ENCODE measurements at places on chromosomes 12 and 14.

- no peak for DNase-seq
These were observed 127.6 kb downstream of the SLC38A6 start for GRCh38 chr14:61108496-61109141.

- no peak for DNase-seq
These were observed 8.7 kb downstream of the MYRFL start for GRCh38 chr12:69833696-69834095.

DNA sequence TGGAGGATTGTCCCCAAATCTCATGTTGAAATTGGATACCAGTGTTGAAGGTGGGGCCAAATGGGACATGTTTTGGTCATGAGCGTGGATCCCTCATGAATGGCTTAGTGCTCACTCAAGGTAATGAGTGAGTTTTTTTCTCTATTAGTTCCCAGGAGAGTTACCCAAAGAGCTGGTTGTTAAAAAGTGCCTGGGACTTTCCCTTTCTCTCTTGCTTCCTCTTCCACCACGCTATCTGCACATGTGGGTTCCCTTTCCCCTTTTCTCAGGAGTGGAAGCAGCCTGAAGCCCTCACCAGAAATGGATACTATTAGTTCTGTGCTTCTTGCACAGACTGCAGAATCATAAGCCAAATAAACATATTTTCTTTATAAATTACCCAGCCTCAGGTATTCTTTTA lies 465.4 kb downstream of the FSCB start:
- DNase-seq = no peak

DNA sequence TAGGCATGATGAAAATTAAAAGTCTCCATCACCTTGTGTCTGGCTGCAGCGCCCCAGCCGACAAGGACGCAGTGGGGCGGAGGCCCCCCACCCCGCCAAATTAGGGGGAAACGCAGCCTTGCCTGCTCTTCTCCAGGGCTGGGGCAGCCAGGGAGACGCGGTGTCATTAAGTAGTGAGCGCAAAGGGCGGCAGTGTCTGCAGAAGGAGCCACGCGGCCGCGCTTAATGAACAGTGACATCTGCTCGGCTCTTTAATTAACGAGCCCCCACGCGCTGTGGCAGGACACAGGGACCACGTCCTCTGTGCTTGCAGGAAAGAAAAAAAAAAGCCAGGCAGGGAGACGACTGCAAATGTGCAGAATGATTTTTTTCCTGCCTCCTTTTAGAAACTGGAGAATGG lies 93.4 kb upstream of the NCOR2 start:
- DNase-seq = peak; percentile 74

DNA sequence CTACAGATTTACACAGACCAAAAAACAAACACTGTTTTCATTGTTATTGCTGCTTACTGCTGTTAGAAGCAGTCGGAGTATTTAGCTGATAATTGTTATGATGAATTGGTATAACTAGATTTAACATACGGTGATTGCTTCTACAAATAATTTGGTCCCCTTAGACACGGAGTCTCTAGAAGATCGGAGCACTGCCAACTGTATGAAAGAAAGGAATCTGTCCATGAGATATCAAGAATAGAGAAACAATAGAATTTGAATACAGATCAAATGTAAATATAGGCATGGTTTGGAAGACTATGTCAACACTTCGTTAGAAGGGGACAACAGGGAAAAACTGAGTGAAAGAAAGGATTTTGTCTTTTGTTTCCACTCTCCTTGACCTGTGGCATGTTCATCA lies 110.9 kb downstream of the PPP2R5E start:
- DNase-seq = peak; percentile 8

DNA sequence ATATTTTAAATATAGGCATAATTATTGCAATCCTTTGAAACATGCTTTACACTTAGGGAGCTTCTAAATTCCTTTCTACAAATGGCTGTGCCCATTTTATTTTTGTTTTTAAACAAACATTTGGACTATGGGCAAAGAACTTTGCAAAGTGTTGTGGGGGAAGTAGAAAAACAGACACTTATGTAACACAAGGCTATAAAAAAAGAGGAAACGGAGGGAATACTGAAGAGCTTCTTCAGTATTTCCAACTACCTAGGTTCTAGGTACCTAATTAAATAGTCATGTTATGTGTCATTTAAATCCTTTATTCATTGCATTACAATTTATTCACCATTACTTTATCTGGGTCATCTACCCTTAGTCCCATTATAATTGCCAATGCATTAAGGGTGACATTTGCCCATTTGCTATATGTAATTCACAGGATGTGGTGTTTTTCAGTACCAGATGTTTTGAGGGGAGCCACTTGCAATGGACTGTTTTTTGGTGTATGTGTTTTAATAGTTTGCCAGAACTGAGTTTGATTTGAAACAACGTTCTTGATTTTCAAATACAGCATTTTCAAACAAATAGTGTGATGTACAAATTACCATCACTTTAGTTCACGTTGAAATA lies 1.5 kb upstream of the MSRB3 start:
- no peak for DNase-seq

- DNase-seq = peak; percentile 63
These were observed 29.2 kb downstream of the ATF7 start for GRCh38 chr12:53596920-53597363.

GRCh38 chr14:76097547-76097946 lies 54.2 kb upstream of the GPATCH2L start:
- DNase-seq = no peak

- no peak for DNase-seq
These were observed 436.7 kb downstream of the DAD1 start for GRCh38 chr14:22152161-22152870.

GRCh38 chr12:3252450-3252891 lies 175.3 kb downstream of the TSPAN9 start:
- DNase-seq = peak; percentile 97

DNA sequence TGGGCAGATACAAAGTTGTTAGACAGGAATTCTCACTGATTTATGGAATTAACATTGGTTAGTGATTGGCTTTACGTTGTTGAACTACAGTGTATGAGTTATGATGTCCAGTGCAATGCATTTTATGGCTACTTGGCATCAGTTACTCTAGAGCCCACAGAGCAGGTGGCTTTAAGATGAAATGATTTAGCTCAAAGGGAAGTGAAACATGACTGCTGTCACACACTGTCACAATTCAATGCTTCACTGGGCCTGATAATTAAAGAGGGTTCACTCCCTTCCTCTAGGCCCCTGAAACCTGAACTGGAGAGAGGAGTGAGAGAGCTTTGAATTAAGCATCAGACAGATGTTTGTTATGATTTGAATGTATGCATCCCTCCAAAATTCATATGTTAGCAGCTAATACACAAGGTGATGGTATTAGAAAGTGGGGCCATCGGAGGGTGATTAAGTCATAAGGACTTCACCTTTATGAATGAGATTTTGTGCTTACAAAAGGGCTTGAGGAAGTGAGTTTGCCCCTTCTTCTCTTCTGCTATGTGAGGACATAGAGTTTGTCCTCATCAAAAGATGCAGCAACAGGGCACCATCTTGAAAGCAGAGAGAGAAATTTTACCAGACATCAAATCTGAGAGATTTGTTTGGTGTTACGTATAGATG lies 175.8 kb upstream of the GRIN2B start:
- no peak for DNase-seq

GRCh38 chr12:85358715-85359114 lies 78.7 kb downstream of the ALX1 start:
- no peak for DNase-seq

- no peak for DNase-seq
These were observed 17.2 kb downstream of the RILPL1 start for GRCh38 chr12:123516216-123516780.

GRCh38 chr12:122182887-122183587 lies at the start of gene LRRC43:
LRRC43 (plus strand) TSS chr12:122183123; CDS start chr12:122183145, 22 bp downstream.
- peak; percentile 21 for DNase-seq

DNA sequence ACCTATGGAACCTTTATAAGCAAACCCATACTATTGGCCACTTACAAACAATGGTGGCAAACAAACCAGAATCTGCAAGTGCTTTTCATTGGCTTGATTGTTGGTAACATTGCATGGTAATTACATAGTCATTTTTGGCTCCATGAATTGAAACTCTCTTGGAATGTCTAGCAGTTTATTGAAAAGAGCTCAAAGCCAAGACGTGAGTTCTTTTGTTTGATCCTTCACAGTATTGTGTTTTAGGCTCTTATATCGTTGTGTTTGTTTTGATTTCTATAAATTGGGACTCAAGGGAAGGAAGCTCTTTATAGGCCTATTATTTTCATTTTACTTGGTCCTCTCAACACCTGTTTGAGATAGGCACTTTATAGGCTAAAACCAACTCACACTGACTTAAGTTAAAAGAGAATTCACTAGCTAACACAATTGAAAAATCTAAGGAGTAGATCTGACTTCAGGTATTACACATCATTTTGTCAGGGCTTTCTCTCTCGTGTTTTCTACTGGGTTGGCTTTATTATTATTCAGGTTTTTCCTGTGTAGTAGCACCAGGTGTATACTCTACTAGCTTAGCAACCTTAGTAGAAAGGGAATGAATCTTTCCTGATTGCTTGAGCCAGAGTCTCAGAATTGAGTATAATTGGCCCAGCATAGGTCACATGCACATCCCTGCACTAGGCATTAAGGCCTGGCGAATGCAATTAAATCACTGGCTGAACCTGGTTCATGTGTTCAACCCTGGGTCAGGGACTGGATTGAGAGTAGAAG lies 341.4 kb downstream of the RAD51B start:
- DNase-seq = no peak

DNA sequence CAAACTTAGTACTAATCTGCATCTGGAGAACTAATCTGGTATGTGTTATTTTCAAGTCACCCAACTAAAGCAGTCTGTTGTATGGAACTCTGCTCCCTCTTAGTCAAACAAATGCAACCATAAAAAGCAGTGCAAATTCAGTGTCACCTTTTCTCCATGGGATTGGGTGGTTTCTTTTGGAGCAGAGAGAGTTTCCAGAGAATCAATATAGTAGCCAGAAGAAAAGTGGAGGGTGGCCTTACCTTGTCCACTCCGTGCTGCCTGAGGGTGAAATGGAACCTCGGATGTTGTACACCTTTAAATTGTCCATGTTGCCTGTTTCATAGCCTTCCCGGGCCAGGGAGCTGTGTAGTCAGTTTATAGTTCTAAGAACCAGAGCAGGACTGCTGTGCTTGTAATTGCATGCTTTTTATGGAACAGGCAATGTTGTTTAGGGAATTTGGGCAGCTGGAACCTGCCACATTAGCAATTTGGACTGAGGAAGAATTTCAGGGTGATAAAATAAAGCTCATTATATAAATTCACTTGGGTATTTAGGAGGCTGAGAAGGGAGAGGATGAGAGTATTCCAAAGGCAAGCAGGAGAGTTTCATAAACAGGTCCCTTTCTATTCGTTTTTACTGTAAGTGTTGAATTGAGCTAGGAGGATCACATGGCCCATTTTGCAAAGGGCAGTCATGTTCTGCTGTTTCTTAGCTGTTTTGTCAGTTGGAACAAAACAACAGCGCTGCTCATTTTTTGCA lies 60.5 kb downstream of the CRADD start:
- DNase-seq = no peak

DNA sequence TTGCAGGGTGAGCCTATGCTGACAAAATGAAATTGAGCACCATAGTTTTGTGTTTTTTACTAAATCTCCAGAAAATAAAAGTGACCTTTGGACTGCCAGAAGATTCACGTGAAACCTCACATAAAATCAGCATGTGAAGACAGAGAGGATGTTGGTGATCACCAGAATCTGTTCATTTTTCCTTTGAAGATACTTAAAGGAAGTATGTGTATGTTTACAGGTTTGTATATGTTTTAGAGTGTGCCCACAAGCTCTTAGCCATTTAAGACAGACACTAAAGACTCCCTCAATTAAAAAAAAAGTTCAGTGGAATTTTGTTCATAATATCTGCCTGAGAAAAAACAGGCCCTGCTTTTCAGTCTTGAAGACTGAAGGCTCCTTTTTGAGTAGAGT lies 25.9 kb downstream of the DDX47 start:
- DNase-seq = no peak

DNA sequence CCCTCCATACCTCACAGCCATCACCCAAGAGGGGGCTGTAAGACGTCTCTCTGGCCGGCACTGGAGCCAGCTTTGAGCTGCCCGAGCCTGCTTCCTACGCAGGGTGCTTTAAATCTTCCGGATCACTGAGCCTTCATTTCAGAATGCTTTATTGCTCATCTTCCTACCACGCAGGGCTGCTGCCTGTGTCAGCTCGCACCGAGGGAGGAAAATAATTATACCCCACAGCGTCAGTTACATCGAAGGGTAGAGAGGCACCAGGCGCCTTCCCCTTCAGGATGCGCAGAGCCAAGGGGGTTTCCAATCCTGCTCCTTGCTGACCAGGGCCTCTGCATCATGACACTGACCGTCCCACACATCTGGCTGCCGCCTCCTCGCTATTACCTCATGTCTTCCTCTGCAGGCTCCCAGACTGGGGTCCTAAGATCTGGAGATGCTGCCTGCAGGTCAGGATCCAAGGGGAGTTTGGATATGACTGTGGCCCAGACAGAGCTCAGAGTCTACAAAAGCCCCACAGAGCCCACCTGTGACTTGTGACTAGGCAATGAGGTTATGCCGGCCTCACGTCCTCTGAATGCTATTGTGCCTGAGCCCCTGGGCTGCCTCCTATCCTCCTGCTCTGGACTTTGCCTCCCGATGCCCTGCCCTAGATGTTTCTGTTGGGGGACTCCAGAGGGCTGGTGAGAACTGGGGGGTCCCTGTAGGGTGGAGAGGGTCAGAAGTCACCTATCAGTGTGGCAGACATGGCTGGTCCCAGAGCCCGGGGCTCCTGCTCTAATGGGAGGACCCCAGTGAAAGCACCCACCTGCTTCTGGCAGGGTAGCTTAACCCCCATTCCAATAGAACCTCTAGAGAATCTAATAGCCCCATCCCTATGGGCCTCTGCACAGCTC lies 220.3 kb upstream of the RTL1 start:
- peak; percentile 53 for DNase-seq

GRCh38 chr12:88662093-88662492 lies 81.8 kb upstream of the KITLG start:
- no peak for DNase-seq

DNA sequence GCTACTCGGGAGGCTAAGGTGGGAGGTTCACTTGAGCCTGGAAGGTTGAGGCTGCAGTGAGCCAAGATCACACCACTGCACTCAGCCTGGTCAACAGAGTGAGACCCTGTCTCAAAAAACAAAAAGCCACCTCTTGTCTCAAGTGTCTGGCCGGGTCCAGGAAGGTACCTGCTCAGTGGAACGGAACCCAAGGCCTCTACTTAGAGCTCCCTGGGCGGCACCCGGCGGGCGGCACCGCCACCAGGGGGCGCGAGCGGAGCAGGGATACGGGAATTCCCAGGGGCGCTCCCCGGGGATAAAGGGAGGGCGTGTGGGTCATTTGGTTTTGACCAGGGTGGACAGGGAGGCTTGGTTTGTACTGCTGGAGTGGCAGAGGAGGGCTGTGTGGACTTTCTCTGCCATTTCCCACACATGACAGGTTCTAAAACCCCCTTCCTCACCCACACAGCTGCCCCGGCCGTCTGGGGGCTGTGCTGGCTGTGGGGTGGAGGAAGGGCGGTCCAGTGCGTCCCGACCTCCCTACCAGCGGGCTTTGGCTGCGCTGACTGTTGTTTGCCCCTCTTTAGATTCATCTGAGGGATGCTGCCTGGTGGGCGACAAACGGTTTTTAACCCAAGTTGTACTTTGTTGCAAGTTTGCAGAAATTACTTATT lies 91.4 kb downstream of the SETD3 start:
- no peak for DNase-seq

GRCh38 chr12:121720762-121721161 lies 8.2 kb downstream of the TMEM120B start:
- no peak for DNase-seq

All from brain (organoid and tissue), 16 donors.